ENCODE measurements at places on chromosomes 7 and 10.

GRCh38 chr7:25408012-25408687, 179.9 kb upstream of the NPVF start:
- H3K4me3 ChIP-seq = no peak overlapping the region
- no peaks in the 10 kb centered on the region for H3K4me1 ChIP-seq
- no peaks in the 10 kb centered on the region for H3K36me3 ChIP-seq

GRCh38 chr10:75743291-75743778, 311.9 kb downstream of the LRMDA start:
- H3K27ac ChIP-seq = no peak overlapping the region
- no peak for DNase-seq
- H3K36me3 ChIP-seq = no peaks in the 10 kb centered on the region
- H3K27me3 ChIP-seq = no peaks in the 10 kb centered on the region

GRCh38 chr10:119940487-119940886, 48.0 kb downstream of the SEC23IP start:
- H3K4me1 ChIP-seq = no peaks in the 10 kb centered on the region
- DNase-seq = no peak
- no peak overlapping the region for H3K4me3 ChIP-seq
- H3K36me3 ChIP-seq = peaks cover 43% of the 10 kb centered on the region
- no peak overlapping the region for H3K27ac ChIP-seq

DNA sequence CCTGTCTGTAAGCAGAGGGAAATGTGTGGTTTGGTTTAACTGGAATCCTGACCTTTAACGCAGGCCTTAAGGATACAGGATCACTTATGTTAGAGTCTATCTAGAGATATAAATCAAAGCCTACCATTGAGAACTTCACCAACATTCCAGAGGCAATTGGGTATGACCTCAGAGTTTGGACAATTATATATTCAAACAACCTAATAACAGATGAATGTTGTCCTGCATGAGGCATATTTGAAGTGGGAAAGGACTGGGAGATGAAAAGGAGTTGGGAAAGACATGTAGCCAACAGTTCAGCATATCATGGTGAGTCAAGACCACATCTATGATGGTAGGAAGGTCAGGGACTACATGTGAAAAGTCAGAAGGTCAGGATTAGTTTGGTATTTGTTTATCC, 274.2 kb downstream of the DOCK4 start:
- H3K27ac ChIP-seq = peak overlapping the region; percentile 3
- no peak for DNase-seq
- H3K4me1 ChIP-seq = peaks cover 36% of the 10 kb centered on the region

DNA sequence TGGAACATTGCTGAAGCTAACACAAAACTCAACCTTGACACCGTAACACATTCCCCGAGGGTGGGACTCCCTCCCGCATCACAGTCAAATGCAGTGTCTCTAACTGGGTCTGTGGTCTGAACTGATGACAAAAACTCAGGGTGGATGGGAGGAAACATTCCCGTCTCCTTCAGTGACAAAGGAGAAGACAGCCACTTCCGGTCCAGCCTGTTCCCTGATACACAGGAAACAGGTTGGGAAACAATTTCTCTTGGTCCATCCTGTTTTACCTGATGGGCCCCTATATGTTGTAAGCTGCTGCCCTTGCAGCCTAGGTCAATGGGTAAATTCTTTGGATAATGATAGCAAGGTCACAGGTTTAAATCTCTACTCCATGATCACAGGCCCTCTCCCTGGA, 20.4 kb downstream of the SLC13A4 start:
- no peak for DNase-seq
- H3K27me3 ChIP-seq = no peaks in the 10 kb centered on the region
- H3K4me3 ChIP-seq = no peak overlapping the region
- H3K4me1 ChIP-seq = peaks cover 10% of the 10 kb centered on the region
- H3K36me3 ChIP-seq = no peaks in the 10 kb centered on the region

GRCh38 chr10:79027147-79028055, 41.4 kb upstream of the ZMIZ1 start:
- H3K4me1 ChIP-seq = peaks cover 11% of the 10 kb centered on the region
- no peak overlapping the region for H3K4me3 ChIP-seq
- DNase-seq = no peak
- no peaks in the 10 kb centered on the region for H3K36me3 ChIP-seq
- H3K27me3 ChIP-seq = no peaks in the 10 kb centered on the region

- H3K27ac ChIP-seq = no peak overlapping the region
- no peak overlapping the region for H3K4me3 ChIP-seq
These were observed 55.2 kb downstream of the TSPAN12 start for GRCh38 chr7:120802751-120803150.

GRCh38 chr7:27723085-27723484, 16.9 kb upstream of the TAX1BP1 start:
- H3K4me1 ChIP-seq = no peaks in the 10 kb centered on the region
- no peak overlapping the region for H3K27ac ChIP-seq
- no peak for DNase-seq
- peaks cover 25% of the 10 kb centered on the region for H3K27me3 ChIP-seq

- H3K27ac ChIP-seq = no peak overlapping the region
- H3K27me3 ChIP-seq = peaks cover 40% of the 10 kb centered on the region
- no peak for DNase-seq
These were observed 3.7 kb upstream of the CAMK2B start for GRCh38 chr7:44329081-44329480.

DNA sequence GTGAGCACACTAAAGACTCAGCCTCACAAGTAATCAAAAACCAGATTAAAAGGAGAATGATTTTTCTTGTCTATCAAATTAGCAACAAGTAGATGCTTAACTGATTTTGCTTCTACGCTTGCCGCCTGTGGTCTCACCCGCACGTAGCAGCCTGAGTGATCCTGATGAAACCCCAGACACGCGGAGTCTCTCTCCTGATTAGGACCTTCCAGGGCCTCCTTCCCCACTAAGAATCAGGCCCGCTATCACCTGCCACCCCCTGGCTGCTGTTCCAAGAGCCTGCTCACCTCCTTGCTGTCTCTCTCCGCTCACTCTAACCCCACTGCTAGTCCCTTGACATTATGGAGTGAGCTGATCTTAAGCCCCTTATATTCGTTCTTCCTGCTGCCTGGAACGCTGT, 325.9 kb upstream of the NRP1 start:
- peaks cover 8% of the 10 kb centered on the region for H3K36me3 ChIP-seq
- H3K4me1 ChIP-seq = peaks cover 38% of the 10 kb centered on the region
- no peaks in the 10 kb centered on the region for H3K27me3 ChIP-seq
- H3K27ac ChIP-seq = no peak overlapping the region
- DNase-seq = peak; percentile 22
- H3K4me3 ChIP-seq = no peak overlapping the region

DNA sequence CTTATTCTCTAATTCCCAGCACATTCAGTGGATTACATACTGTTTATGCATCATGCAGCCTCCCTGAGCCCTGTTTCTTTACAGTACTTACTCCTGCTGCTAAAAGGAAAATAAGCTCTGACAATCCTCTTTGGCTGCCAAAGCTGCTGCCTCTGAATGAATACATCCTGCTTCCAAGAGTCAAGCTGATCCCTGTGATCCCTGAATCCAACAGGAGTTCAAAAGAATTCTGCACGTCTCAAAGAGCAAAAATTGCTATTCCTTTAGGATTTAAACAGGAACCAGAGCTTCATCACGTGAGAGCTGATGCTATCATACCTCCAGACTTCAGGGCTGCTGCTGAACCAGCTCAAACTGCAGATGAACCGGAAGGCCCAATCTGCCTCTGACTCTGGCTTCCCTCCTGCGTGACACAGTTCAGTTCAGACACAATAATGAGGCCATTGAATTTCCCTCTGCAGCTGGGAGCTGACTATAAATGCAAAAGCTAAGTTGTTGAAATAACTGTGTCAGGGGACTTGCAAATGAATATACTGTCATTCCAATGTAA, 851.0 kb upstream of the PHF14 start:
- no peaks in the 10 kb centered on the region for H3K27me3 ChIP-seq
- no peak overlapping the region for H3K4me3 ChIP-seq
- peaks cover 31% of the 10 kb centered on the region for H3K4me1 ChIP-seq
- no peak for DNase-seq

DNA sequence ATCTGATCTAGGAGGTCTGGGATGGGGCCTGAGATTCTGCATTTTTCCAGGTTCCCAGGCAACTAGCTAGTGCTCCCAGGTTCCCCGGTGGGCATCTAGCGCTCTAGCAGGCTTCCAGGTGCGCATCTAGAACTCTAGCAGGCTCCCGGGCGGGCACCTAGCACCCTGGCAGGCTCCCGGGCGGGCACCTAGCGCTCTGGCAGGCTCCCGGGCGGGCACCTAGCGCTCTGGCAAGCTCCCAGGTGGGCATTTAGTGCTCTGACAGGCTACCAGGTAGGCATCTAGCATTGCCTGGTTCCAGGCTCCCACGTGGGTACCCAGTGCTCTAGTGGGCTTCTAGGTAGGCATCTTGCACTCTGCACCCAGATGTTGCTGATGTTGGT, 414.7 kb downstream of the PLXNA4 start:
- DNase-seq = no peak
- H3K4me3 ChIP-seq = no peak overlapping the region
- no peaks in the 10 kb centered on the region for H3K27me3 ChIP-seq
- no peak overlapping the region for H3K27ac ChIP-seq
- H3K36me3 ChIP-seq = no peaks in the 10 kb centered on the region
- peaks cover 17% of the 10 kb centered on the region for H3K4me1 ChIP-seq

DNA sequence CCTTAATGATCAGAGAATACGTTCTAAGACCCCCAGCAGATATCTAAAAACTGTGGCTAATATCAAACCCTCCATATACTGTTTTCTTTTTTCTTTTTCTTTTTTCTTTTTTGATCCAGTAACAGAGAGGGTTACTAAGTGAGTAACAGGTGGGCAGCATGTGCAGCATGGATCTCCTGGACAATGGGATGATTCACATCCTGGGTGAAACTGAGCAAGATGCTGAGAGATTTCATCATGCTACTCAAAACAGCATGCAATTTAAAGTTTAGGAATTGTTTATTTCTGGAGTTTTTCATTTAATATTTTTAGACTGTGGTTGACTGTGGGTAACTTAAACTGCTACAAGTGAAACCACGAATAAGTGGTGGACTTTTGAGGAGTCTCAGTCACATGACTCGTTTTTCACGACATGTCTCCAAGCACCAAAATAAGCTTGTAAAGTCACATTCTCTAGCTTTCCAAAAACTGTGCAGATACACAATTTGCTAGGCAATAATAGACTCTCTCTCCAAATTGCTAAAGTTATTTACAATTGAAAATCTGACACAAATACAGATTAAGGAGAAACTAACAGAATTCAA, 716.2 kb downstream of the NXPH1 start:
- no peak overlapping the region for H3K4me3 ChIP-seq
- H3K27ac ChIP-seq = no peak overlapping the region
- H3K36me3 ChIP-seq = peaks cover 8% of the 10 kb centered on the region

- H3K4me1 ChIP-seq = peaks cover 8% of the 10 kb centered on the region
- H3K4me3 ChIP-seq = no peak overlapping the region
- no peaks in the 10 kb centered on the region for H3K27me3 ChIP-seq
- H3K36me3 ChIP-seq = no peaks in the 10 kb centered on the region
These were observed 225.2 kb downstream of the ZWINT start for GRCh38 chr10:56135828-56136227.

GRCh38 chr10:30747633-30748032, 118.1 kb upstream of the LYZL2 start:
- no peak for DNase-seq
- no peak overlapping the region for H3K27ac ChIP-seq
- no peaks in the 10 kb centered on the region for H3K27me3 ChIP-seq
- H3K36me3 ChIP-seq = no peaks in the 10 kb centered on the region
- no peak overlapping the region for H3K4me3 ChIP-seq

DNA sequence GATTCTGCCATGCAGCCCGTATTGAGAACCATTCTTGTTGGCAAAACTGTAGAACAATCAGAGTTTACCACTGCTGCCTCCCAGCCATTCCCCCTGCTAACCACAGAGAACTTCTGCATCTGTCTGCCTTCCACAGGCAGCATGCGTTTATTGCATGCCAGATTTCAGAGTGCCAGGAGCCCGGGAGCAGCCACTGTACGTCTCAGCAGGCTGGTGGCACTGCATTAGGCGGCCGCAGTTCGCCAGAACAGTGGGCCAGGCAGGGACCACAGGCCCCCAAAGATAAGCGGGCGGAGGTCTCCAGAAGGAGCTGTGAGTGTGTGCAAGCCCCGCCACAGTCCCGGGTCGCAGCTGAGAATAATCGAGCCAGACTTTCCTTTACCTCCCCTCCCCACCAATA, 31.8 kb downstream of the ZNF467 start:
- peaks cover 13% of the 10 kb centered on the region for H3K27me3 ChIP-seq
- peaks cover 3% of the 10 kb centered on the region for H3K4me1 ChIP-seq
- peak overlapping the region; percentile 73 for H3K4me3 ChIP-seq
- DNase-seq = no peak
- no peak overlapping the region for H3K27ac ChIP-seq

GRCh38 chr7:69166979-69167516, 431.2 kb upstream of the AUTS2 start:
- H3K27me3 ChIP-seq = peaks cover 58% of the 10 kb centered on the region
- peaks cover 22% of the 10 kb centered on the region for H3K4me1 ChIP-seq
- H3K4me3 ChIP-seq = peak overlapping the region; percentile 42
- peak; percentile 11 for DNase-seq

DNA sequence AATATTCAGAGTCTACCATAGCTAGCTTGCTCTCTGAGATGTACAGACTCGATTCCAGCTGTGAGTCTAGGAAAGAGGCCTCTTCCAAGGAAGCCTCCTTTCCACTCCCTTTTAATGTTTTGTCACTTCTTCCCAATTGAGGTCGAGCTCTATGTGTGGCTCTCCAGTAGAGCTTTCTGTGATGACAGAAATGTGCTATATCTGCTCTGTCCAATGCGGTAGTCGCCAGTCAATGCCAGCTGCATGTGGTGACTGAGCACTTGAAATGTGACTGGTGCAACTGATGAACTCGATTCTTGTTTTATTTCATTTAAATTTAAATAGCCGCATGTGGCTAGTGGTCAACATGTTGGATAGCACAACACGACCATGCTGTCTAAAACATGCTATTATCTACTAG, 387.0 kb upstream of the NRP1 start:
- no peak overlapping the region for H3K4me3 ChIP-seq
- peaks cover 11% of the 10 kb centered on the region for H3K36me3 ChIP-seq
- peaks cover 30% of the 10 kb centered on the region for H3K4me1 ChIP-seq

GRCh38 chr10:30052062-30052461, 7.3 kb downstream of the JCAD start:
- no peak overlapping the region for H3K4me3 ChIP-seq
- no peak overlapping the region for H3K27ac ChIP-seq
- H3K36me3 ChIP-seq = no peaks in the 10 kb centered on the region
- DNase-seq = no peak

DNA sequence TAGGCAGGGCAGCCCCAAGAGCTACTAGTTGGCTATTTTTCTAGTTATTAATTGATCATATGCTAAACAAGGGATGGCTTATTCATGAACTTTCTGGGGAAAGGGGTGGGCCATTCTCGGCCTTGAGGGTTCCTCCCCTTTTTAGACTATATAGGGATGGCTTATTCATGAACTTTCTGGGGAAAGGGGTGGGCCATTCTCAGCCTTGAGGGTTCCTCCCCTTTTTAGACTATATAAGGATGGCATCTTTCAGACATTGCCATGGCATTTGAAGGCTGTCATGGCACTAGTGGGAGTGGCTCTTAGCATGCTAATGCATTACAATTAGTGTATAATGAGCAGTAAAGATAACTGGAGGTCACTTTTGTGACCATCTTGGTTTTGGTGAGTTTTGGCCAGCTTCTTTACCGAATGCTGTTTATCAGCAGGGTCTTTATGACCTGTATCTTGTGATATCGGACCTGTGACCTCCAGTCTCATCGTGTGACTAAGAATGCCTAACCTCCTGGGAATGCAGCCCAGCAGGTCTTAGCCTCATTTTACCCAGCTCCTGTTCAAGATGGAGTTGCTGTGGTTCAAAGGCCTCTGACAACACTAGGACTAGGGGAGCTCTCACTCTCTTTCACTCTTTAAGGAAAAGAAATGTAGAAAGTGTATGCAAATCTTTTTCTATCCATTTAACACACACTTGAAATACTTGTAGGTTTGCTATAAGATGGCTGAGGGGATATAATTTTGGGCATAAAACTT, 7.8 kb downstream of the FHIP2A start:
- DNase-seq = no peak
- no peak overlapping the region for H3K4me3 ChIP-seq
- peaks cover 19% of the 10 kb centered on the region for H3K4me1 ChIP-seq
- no peak overlapping the region for H3K27ac ChIP-seq
- peaks cover 9% of the 10 kb centered on the region for H3K36me3 ChIP-seq

All from WTC11 (cell line).